ENCODE measurements at places on chromosomes 16 and 17. TPM values are rescaled to one million over a fixed set of nuclear protein-coding genes. Genes with fewer than 3 reads are reported as not detected.

DNA sequence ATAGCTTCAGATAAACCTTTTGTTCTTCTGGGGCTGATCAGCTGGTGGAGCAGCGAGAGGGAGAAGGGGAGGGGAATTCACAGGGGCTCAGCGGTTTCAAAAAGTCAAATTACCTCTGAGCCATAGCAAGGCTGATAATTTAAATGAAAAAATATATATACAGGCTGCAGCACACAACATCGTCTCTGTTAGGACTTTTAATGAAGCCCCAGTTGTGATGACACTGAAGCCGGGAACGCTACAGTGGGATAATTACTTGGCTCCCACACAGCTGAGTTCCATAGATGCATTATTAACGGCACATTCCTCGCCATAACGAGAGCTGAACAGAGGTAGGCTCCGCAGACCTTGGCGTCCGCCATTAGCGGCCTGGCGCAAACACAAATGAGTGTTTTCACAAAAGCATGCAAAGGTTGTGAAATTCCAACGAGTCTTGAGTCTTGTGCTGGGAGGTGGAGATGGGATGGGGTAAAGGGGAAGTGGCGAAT lies 216.0 kb downstream of the C16orf78 start:
- DNase-seq, result no peak

GRCh38 chr17:22411185-22411784 lies 719.0 kb downstream of the KCNJ18 start:
- DNase-seq, result no peak

DNA sequence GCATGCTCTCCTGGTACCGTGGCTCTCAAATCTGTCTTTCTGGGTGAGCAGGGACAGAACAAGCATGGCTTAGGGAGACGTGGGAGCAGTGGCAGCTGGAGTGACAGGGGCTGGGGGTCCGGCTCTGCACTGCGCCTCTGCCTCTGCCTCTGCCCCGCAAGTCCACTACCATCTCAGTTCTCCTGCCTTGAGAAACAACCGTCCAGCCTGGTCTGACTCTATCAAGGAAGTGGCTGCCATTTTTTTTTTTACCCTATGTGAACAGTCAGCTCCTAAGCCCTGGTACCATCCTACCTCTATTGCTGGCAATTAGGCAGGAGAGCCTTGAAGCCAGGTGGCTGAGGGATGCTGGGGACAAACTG lies 16.1 kb downstream of the HIC1 start:
- DNase-seq, result no peak

- no peak for DNase-seq
These were observed 17.6 kb upstream of the SLC38A8 start for GRCh38 chr16:84059946-84060901.

GRCh38 chr16:87895641-87896141 lies 26.4 kb upstream of the SLC7A5 start:
- DNase-seq, result no peak

- DNase-seq, result no peak
These were observed 86.5 kb downstream of the C16orf78 start for GRCh38 chr16:49459953-49460735.

DNA sequence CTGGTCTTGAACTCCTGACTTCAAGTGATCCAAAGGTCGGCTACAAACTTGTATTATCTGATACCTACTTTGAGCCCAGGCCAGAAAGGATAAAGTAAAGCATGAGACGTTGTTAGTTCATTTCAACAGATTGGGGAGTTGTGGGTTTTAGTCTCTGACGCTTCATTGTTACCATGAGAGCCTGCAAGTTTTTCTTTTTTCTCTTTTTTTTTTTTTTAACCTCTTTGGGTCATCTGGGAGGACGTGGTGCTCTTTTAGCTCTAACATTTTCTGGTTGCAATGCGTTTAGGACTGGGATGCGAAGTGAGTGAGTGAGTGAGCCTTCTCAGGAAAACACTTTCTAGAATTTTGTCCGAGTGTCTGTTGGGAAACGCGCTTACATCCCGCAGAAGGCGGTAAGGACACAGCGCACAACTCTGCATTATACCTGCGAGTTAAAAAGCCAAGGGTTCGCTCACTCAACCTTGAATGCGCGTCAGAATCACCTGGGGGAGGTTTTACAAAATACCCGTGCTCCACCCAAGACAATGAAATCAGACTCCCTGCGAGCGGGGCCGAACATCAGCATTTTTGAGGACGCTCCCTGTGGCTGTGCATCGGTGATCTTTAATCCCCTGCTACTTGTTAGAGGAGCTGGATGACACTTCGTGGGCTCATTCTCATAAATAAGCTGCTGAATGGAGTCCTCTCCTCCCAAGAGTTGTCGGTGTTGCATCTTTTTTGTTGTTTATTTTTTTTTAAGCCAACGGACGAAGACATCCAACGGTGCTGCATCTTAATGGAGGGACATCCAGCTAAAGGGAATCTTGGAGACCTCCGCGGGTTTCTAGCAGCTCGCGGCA lies 629 bp upstream of the RNF135 start:
- no peak for DNase-seq

DNA sequence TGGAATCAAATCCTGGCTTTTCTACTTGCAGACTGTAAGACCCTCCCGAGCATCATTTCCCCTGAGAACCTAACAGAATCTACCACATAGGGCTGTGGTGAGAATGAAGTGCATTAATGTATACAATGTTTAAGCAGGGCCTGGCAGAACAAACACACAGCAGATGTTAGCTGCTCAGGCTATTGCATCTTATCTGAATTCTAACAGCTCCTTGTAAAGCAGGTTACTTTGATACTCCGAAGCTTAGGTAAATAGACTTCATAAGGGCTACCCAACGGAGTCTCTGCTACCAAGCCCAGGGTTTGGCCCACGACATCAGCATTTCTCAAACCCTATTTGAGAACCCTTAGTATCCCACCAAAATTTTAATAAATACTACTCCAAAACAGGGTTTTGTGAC lies 24.4 kb upstream of the NOS2 start:
- DNase-seq, result no peak

DNA sequence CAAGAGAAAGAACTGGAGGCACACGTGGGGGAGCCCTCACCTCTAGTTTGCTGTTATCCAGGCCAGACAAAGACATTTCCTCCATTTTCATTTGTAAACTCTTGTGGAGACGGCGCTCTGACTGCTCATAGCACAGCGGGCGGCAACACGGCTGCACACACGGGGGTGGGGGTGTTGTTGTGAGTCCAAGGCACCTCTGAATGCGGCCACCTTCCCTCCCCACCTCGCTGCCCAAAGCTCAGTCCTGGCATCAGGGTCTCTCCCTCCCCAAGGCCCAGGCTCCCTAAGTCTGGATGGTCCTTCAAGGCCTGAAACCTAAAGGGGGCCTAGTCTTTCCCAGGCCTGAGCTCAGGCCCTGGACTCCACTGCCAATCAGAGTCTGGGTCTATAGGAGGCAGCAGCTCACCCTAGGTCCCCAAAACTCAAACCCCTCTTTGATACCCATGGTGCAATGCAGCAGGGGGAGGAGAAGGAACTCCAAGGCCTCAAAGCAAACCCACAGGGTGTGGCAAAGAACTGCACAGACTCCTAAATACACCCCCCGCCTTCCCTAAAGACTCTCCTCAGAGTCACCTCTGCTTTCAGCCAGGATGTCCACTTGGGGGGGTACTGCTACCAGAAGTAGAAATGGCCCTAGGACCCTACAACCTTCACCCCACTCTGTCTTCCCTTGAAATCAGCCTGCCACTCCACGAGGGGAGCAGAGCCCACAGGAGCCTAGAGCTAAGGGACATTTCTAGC lies 1.5 kb downstream of the ATXN7L3 start:
- DNase-seq, result no peak

DNA sequence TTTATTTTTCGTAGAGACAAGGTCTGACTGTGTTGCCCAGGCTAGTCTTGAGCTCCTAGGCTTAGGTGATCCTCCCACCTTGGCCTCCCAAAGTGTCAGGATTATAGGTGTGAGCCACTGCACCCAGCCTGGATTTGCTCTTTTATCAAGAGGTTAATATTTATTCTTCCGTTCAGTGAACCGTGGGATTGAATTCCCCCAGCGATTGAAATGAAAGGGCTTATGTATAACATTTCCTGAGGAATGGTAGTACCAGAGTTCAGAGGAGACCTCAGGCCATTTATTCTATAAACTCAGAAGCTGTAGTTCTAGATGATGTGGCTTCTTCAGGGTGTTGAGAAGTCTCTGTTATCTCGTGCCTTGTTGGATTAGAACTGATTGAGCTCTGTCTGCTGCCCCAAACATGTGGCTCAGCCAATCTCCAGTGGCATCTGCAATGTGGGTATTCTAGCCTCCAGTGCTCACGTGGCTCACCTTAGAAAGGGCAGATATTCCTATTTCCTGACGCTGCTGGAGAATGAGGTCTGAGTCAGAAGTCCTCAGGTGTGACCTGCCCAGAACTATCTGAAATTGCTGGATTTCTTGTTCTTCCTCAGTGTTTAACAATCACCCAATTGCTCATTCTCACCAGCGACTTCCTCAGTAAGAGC lies 22.5 kb downstream of the HMOX2 start:
- no peak for DNase-seq

DNA sequence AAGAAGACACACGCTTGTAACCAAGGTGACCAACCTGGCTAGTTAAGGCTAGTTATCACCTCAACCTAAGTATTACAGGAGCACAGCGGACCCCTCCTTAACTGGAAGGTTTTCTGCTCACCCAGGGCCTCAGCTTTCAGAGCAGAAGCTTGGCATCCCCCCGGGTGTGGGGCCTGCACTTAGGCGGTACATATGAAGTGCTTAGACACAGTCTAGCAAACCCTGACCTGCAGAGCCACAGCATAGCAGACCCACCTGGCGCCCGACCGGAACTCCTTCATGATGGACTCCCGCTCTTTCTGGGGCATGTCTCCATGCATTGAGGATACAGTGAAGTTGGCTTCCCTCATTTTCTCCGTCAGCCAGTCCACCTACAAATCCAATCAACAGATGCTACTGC lies 9.8 kb downstream of the EIF4A3 start:
- DNase-seq, result no peak

DNA sequence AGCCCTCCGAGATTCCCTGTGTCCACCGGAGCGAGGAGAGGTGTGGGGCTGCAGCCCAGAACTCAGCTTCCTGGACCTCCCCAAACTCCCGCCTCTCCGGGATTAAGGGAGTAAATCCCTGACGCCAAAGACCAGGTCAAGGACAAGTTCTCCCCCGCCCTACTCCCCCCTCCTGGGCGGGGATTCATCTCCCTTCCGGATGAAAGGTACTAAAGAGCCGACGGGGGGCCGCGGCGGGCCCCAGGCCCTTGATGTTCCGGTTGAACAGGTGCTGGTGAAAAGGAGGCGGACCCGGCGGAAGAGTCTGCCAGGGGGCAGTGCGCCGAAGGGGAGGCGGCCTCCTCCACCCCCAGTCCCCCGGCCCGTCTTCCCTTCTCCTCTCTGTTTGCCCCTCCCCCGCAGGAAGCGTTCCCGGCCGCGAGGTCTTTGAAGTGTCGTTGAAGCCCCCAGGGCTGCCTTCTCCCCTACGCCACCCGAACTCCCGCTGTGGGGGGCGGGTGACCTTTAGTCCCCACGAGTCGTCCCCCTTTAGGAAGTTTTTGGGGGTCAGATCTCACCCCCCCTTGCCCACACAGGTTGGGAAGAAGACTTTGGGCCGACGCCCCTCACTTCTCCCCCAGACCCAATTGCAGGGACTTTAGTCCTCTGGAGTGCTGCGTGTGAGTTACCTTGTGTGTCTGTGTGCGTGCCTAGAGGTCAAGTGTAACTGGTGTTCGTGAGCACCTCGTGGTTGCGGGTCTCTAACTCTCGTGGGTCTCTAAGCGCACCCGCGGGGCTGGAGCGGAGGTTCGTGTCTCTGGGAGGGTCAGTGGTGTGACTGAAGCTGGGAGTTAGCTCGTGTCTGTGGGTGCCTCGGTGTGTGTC lies 1.1 kb upstream of the MLLT6 start:
- peak; percentile 61 for DNase-seq

GRCh38 chr17:32015245-32016013 lies 8.2 kb downstream of the LRRC37B start:
- DNase-seq, result no peak

GRCh38 chr17:45895969-45896785 lies 1.8 kb downstream of the MAPT start:
- DNase-seq, result no peak

DNA sequence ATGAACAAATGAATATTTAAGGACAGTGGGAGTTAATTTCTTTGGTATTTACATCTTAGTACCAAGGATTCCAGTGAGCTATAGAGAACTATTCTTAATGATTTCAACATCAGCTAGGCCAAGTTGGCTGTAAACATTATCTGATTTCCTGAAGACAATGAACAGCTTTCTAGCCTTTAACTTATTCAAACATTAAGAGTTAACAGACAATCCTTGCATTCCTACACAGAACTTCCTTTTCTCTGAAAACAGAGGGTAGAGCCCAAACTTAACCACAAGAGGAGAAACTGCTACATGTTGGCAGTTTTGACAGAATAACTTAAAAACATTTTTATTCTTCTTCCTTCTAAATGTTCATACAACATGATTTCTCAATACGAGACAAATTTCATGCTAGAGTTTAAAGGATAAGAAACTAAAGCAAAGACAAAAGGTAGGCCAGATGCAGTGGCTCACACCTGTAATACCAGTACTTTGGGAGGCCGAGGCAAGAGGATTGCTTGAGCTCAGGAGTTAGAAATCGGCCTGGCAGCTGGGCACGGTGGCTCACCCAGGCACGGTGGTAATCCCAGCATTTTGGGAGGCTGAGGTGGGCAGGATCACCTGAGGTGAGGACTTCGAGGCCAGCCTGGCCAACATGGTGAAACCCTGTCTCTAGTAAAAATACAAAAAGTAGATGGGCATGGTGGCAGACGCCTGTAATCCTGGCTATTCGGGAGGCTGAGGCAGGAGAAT lies 4.4 kb downstream of the CRLF3 start:
- DNase-seq, result no peak

DNA sequence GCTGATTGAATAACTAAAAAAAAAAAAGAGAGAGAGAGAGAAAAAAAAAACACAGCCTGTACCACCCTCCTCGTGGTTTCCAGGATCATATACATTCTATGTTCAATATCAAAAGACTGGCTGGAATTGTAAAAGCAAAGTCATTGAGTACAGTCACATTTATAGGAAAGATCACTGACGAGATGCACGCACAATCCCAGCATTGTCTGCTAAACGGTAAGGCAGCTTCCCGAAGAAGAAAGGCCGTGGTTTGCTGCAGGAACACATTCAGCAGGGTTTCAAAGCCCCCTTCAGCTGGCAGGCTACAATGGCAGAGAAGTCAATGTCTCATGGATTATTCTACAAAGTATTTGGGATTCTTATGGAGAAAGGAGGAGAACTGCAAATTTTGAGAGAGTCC lies 9.3 kb downstream of the NQO1 start:
- no peak for DNase-seq

DNA sequence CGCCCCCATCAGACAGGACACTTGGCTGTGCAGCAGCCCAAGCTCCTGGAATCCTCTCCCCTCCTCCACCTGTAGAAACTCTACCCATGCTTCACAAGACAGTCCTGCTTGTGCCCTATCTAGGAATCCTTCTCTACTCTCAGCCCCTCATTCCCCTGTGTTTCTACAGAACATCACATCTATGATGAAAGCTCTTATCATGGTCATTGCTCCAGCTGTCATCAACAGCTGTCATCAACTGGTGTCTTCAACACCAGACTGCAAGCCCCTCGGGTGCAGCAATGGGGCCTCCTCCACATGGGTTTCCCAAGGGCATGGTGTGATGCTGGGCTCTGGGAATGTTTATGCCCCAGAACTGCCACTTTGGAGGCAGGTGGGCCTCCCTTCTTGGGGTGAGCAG lies 21.1 kb upstream of the CDRT4 start:
- no peak for DNase-seq

PITPNM3 gene
- total RNA-seq, result 1.8 TPM

ASPA gene
- 4.5 TPM for total RNA-seq

SCARF1 gene
- total RNA-seq, result 7.2 TPM

NPIPA7 gene
- total RNA-seq, result 7.9 TPM

TRAF4 gene
- 8.8 TPM for total RNA-seq

GP1BA gene
- total RNA-seq, result not detected

KRT33B gene
- total RNA-seq, result not detected

All from omental fat pad (tissue), 4 donors.